ENCODE measurements at places on chromosomes 6 and 20. TPM values are rescaled to one million over a fixed set of nuclear protein-coding genes. Genes with fewer than 3 reads are reported as not detected.

GRCh38 chr6:109059571-109060021 is 35.0 kb downstream of the SESN1 start:
- no peak for DNase-seq

- DNase-seq: no peak
These were observed 38.4 kb downstream of the PPP1R3G start for GRCh38 chr6:5123296-5124143.

GRCh38 chr20:46936415-46937156 is 41.9 kb downstream of the EYA2 start:
- DNase-seq: no peak

DNA sequence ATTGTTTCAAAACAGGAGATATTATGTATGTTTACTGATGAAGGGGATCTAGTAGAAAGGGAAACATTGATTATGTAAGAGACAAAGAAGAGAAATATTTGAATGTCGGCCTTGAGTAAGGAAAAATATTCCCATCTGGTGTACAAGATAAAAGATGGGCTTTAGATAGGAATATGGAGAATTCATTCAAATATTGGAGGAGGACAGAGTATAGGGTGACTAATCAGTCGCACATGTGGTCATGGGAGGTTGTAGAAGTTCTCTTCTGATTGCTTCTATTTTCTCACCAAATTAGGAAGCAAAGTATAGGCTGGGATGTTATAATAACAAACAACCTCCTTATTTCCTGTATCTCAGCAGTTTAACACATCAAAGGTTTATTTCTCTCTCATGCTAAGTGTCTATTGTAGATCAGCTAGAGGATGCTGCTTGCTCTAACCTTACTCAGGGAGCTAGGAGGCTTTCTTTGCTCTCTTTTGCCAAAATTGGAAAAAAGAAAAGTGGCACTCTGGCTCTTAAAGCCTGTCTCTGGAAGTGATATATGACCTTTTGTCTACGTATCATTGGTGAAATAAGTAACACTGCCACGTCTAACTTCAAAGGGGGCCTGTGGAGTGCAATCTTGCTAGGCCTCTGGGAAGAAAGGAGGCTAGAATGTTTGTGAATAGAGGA is 1.2 kb upstream of the HDDC2 start:
- no peak for DNase-seq

Gene COL21A1
- 3.3 TPM for total RNA-seq

- no peak for DNase-seq
These were observed 21.3 kb upstream of the CST3 start for GRCh38 chr20:23658989-23659609.

DNA sequence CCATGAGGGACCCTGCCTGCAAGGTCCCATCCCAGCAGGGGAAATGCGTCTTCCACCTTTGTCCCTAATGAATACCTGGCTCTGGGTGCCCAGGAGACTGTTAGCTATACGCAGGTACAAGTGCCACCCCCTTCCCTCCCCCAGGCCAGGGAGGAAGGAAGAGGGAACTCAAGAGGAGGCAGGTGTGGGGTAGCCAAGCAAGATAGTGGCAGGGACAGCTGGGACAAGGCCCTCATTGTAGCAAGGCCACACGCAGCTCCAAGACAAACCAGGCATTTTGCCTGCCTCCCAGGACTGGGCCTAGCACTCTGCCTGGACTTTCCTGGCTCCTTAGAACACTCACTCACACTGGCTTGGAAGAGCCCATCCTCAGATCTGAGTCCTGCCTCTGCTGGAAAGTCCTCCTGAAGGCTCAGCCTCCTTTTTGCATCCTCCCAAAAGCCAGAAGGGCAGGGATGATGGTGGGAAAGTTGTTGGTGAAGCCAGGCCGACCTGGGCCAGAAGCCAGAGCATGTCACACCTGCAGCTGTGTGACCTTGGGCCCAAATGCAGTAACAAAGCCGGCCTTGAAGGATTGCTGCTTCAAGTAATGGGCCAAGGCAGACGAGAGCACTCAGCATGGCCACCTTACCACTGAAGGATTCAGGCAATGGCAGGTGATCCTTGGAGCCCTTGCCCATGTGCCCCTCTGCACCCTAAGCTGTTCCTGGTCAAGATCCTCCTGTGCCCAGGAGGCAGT is 27.7 kb downstream of the SNPH start:
- no peak for DNase-seq

Gene SLC22A2
- total RNA-seq: 1.4 TPM

Gene SLC39A7
- total RNA-seq: 120 TPM

Gene LY6G6D
- total RNA-seq: not detected

- DNase-seq: no peak
These were observed 14.7 kb downstream of the FKBP1A start for GRCh38 chr20:1377984-1378734.

DNA sequence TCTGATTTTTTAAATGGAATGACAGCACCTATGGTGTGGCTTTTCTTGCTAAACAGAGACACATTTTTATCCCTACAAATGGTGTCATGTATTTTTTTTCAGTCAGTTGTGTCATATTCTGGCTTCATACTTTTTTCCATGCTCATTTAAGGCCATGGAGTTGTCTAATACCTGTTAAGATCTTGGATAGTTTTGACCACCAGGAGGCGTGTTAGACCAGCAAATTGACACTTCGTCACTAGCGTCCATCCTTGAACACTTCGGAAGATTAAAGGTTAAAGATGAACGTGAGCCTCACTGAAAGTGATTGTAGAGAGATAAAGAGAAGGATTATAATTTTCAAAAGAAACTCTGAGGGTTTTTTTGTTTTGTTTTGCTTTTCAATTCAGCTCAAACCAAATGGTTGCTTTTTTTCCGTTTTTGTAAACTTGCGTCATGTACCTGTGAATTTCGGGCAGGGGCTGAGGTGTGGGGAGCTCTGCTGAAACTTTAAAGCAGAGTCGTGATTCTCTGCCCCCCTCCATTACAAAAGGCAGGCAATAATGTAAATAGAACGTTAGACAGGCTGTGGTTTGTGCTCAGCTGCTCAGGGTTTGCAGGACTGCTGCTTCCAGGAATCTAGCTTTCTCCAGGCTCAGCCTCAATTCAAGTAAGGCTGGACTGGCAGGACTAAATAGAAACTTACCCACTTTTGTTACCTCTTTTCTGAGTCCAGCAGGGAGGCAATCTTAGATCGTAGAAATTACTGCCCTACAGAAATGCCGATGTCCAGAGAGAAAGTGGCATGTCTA is 245.1 kb downstream of the FOXA2 start:
- DNase-seq: peak; percentile 48

Gene MRPL2
- total RNA-seq: 49.1 TPM

Gene ANKRD66
- total RNA-seq: not detected

DNA sequence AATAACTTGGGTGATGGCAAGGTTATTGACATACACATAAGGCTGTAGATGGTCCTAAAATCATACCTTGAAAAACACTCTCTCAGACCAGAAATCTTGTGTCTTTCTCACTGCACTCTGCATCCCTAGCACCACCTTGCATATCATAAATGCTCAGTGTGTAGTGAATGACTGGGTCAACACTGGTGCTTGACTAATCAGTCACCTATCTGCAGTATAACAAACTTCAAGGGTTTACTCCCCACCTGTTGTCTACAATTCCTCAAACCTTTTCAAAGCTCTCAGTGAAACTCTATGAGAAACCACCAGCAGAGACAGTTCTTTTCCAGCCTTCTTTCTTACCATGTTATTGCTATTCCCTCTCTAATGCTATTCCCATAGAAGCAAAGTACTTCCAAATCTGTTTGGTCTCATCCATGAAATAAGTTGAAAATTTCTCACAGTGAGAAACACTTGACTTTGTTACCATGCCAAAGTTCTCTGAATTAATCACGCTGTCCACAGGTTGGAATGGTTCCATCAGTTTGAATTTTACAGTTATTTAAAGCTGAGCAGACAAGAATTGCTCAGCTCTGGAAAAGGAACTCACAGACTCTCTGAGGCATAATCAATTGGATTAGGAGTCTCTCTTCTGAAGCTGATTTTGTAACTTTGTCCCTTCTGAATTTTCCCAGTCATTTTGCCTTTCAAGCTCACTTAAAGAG is 104.8 kb upstream of the EYA4 start:
- no peak for DNase-seq

- no peak for DNase-seq
These were observed 2.2 kb upstream of the C6orf136 start for GRCh38 chr6:30644769-30645168.

DNA sequence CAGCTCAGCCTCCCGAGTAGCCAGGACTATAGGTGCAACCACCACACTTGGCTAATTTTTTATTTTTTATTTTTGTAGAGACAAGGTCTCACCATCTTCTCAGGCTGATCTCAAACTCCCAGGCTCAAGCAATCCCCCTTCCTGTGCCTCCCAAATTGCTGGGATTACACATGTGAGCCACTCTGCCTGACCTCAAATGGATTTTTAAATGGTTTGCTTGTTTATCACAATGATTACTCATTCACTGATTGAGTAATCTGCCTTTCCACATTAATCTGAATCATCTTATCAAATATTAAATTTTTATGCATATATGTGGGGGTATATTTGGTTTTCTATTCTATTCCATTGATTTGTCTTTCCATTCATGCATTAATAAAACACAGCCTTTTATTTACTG is 9.4 kb upstream of the KHDC1L start:
- DNase-seq: no peak

Gene CBLN4
- not detected for total RNA-seq

Gene GSTA2
- total RNA-seq: 113 TPM

DNA sequence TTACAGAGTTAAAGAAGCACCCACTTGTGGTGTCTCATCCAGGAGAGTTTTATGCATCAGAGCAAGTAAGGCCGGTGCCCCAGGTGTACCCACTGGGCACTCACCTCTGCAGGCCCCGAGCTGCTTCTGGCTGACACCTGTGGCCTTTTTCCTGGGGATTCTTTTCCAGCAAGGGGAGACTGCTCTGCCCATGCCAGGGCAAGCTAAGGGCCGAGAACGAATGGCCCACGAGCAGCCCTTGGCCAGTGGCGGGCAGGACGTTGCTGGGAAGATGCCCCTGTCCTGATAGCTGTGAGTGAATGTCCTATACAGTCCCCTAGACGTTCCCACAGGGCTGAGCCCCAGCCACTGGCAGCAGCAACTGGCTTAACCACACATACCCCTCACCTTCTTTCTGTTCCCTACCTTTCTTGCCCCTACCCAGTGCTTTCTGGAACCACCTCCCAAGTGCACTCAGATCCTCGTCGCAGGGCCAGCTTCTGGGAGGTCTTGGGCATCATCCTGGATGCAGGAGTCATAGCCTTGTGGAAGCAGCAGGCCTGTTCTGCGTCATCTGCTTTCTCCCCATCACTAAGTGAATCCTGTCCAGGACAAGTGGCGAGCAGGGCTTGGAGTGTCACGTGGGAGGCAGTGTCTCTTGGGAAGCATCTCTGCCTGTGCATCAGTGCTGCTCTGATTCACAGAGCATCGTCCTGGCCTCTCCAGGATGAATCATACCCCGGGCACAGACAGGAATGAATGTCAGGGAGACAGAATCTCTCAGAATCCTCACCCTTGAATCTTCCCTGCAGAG is 32.5 kb downstream of the SYNDIG1 start:
- DNase-seq: peak; percentile 65

DNA sequence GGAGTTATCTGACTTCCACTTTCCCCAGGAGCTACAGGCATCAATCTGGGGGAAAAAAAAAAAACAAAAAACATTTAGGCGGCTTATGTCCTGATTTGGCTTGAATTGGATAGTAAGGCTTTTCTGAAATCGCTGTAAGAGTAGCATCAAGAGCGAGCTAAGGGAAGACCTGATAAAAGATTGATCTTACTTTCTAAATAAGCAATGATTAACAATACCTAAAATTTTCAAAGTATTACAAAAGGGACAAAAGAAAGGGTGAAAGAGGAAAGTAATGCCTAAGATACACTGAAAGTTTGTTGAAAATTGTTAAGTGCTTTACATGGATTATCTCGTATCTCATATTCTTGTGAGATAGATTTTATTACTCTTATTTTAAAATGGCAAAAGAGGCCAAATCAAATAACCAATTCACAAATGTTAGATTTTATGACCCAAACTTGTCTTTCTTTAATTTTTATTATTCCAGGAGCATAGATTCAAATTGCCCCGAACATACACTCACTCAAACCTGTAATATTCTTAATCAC is 106.4 kb upstream of the PRSS16 start:
- no peak for DNase-seq

GRCh38 chr6:168837254-168838036 is 396.5 kb downstream of the SMOC2 start:
- DNase-seq: no peak

Gene ZDHHC14
- total RNA-seq: 17.8 TPM

DNA sequence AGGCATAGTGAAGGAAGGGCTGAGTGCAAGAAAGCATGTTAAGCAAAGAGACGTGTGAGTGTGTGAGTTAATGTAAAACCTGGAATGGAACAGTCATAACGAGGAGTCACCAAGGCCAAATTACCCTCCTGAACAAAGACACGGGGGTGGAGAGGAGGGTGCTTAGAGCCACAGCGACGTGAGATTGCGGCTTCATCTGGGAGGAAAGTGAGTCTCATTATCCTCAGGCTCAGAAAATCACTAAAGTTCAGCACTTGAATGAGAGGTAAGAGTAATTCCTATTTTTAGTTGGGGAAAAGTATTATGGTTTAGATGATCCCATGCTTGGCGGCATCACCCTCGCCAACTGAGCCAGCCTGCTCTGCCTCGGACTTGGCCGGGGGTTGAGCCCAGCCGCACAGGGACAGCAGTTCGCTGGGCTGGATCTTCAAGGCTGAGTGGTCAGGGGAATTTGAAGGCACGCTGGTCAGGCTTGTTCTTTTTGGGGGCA is 136.6 kb downstream of the DTNBP1 start:
- no peak for DNase-seq

- no peak for DNase-seq
These were observed 14.6 kb upstream of the IFT52 start for GRCh38 chr20:43576108-43576507.

Gene CALHM6
- 4.8 TPM for total RNA-seq

Gene SPATA2
- total RNA-seq: 13.4 TPM

DNA sequence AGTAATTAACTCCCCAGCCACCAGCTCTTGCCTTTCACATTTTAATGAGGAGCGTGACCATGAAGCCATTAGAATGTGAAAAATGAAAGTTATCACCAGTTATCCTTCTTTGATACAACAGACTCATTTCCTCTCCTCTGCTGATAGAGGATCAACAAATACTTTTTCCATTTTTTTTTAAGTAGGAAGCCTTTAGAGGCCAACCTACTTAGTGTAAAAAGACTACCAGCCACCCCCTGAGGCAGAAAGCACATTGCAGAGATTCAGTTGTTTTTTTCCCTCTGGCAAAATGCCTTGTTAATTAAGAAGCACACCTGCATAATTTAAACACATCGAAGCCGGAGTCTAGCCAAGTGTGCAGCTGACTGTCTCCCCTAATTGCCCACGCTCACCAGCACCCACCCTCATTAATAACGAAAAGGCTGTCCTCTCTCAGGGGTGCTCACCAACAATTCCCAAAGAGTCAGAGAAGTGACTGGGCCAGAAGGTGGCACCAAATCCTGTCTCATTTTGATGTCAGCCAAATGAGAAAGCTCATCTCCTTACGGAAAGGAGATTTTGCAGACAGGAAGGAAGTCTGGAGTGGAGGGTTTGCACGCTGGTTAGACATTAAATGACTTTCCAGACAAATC is 60.9 kb upstream of the MC3R start:
- no peak for DNase-seq

DNA sequence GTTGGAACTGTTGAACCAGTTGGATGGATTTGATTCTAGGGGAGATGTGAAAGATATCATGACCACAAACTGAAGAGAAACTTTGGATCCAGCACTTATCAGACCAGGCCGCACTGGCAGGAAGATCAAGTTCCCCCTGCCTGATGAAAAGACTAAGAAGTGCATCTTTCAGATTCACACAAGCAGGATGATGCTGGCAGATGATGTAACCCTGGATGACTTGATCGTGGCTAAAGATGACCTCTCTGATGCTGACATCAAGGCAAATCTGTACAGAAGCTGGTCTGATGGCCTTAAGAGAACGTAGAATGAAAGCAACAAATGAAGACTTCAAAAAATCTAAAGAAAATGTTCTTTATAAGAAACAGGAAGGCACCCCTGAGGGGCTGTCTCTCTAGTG is 72.8 kb upstream of the CDYL start:
- no peak for DNase-seq

Gene RNF5
- 93.1 TPM for total RNA-seq

All from mucosa of gallbladder (tissue), 1 donor.